ENCODE measurements at places on chromosomes 4 and X.

DNA sequence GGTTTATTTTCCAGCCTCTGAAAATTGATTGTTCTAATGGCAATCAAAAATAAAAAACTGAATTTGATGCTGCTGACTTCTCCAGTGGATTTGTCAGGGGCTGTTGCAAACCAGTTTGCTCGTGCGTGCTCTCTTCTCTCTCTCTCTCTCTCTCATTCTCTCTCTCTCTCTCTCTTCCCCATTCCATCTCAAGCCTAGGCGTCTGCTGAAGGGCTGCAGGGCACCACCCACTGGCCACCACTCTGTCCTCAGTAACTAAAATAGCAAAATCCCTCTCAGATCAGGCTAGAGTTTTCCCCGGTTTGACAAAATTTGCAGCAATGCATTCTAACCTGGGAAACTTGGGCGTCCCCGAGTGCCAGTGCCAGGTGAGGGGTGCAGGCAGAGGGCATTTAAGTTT, 19.4 kb downstream of the NKX6-1 start:
- DNase-seq, result no peak

DNA sequence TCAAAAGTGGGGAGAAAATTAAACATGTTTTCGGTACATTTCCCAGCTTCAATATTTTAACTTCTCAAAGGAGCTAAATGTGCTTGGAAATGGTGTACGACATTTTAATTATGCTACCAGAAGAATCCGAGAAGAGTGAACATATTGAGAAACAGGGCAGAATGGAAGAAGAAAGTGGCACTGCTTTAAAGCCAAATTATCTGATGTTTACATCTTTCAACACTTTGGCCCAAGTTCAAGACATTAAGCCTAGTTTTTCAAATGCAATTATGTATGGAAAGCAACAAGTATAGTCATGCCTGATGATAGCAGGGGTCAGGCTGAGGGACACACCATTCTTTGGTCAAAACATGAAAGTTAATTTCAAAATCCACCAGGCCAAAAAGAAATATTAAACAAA, 577.9 kb upstream of the ZFP42 start:
- DNase-seq, result no peak

- DNase-seq, result no peak
Measured at GRCh38 chr4:148857239-148857972, 415.2 kb upstream of the NR3C2 start.

- no peak for DNase-seq
Measured at GRCh38 chr4:19776929-19777328, 474.8 kb upstream of the SLIT2 start.

DNA sequence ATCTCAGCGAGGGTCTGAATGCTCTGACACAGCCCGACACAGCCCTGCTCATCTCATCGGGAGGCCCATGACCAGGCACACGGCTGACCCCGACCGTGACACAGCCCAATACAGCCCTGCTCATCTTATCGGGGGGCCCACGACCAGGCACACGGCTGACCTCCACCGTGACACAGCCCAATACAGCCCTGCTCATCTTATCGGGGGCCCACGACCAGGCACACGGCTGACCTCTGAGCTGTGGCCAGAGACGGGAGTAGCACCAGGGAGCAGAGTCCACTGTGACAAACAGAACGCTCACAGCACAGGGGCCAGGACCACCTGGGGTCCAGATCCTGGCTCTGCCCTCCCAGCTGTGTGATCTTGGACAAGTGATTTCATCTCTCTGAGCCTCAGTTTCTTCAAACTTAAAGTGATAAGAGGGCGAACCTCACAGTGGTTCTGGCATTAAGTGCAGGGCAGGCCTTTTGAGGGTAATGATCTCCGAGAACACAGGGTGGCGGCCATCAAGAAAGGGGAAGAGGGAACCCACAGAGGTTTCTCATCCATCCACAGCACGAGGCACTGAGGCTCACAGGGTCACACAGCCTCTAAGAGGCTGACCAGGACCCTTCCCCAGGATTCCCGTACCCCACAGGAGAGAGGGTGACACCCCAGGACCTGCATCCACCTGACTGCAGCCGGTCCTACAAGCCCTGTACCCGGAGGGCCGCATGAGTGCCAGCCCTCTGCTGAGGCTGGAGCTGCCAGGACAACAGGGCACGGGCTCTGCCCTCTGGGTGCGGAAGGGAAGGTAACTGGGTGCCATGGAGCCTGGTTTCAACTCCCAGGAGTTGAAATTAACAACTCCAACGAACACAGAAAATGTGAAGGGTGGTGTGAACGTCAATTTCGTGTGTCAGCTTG, 60.1 kb downstream of the WFS1 start:
- no peak for DNase-seq

DNA sequence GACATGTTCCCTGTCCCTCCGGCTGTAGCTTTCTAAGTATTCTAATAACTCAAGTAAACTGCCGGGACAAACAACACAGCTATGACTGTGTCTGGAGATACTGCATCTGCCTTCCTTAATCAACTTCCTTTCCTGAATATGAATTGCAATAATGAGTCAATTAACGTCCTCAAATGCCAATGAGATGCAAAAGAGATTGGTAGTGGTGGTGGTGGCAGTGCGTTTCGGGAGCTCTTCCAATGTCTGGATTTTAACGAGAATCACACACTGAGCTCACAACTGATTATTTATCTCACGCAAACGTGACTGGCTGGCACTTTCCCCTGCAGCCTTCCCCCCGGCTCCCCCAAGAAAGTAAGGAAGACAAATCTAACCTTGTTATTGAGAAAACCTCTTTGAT, 226.1 kb upstream of the GK2 start:
- no peak for DNase-seq

DNA sequence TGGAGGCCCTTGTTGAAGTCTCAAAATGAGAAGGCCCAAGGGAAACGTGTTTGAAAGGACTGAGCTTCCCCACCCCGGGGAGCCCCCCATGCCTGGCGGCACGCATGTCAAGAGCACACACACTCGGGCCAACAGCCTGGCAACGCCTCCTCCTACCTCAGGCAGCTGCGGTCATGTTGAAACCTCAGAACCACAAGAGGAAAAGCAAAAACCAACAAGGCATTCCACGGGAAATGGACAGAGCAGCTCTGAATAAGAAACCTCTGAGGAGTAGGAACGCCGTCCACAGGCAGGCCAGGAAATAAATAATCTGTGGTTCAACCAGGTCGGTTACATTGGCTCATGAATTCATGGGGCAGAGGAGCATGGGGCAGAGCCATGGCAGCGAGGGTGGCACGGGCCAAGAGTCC, 95.7 kb upstream of the AFAP1 start:
- DNase-seq, result no peak

GRCh38 chr4:8649631-8650361, 57.2 kb downstream of the CPZ start:
- no peak for DNase-seq

DNA sequence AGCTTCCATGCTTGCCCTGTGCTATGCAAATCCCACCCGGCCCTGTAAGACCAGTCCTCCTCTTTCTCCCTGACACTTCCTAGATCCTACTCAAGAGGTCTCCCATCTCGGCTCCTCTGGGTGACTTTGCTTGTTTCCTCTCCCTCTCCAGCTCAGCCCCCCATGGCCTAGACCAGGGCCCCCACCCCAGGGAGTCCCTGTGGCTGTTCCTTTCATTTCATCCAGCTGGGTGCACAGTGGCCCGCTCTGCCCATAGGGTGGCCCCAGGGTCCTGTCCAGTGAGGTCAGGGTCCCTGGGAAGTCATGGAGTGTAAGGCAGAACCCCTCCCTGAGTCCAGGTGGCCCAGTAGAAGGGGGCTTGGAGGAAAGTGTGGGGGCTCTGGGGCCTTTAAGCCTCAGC, 52.3 kb upstream of the NKX1-1 start:
- DNase-seq, result no peak

- DNase-seq, result no peak
Measured at GRCh38 chr4:89173336-89174090, 62.2 kb downstream of the TIGD2 start.

- no peak for DNase-seq
Measured at GRCh38 chr4:56730097-56730496, 49.0 kb upstream of the HOPX start.

GRCh38 chr4:148868191-148868590, 426.0 kb upstream of the NR3C2 start:
- DNase-seq, result no peak

- no peak for DNase-seq
Measured at GRCh38 chr4:22553560-22553959, 37.7 kb upstream of the ADGRA3 start.

GRCh38 chrX:136778020-136778419, 2.7 kb downstream of the ARHGEF6 start:
- no peak for DNase-seq

DNA sequence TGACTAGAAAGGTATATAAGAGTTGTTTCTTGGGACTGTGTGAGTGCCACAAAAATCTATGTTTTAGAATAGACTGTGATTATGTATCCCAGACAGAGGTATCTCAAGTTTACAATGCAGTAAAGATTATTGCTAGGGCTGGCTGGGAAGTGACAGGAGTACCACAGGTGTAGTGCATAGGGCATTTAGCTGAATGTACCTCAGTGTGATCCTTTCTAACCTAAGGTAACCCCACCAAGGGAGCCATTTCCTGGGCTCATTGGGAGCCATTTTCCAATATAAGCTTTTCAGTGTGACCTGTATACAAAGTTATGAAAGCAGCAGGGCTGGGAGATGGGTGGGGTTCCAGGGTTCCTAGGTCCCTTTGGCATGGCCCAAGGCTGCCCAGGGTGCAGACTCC, 6.1 kb upstream of the LEF1 start:
- DNase-seq, result no peak

DNA sequence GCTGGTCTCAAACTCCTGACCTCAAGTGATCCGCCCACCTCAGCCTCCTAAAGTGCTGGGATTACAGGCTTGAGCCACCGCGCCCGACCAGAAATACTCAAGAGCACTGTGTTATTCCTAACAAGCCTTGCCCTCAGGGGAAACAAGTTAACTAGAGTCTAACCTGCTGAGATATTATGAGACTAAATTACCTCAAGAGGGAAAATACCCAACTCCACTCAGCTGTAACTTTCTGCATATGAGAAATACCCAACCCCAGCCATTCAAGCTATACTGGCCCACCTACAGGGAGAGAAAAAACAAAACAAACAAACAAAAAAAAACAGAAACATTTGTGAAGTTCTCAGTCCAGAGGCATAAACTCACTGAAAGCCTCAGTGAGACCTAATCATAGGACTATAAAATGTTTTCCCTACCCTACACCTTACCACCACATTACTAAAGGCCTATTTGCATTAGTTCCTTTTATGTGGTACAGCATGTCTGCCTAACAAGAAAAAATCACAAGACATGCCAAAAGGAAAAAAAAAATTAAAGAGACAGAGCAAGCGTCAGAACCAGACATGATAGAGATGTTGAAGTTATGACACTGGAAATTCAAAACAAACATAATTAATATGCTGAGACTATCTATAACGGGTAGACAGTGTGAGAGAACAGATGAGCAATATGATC, 876.0 kb downstream of the FSTL5 start:
- no peak for DNase-seq
